Fibroblast of villous mesenchyme (primary cell): ENCODE measurements at places on chromosomes 5 and 9. TPM values are rescaled to one million over a fixed set of nuclear protein-coding genes. Genes with fewer than 3 reads are reported as not detected.

DNA sequence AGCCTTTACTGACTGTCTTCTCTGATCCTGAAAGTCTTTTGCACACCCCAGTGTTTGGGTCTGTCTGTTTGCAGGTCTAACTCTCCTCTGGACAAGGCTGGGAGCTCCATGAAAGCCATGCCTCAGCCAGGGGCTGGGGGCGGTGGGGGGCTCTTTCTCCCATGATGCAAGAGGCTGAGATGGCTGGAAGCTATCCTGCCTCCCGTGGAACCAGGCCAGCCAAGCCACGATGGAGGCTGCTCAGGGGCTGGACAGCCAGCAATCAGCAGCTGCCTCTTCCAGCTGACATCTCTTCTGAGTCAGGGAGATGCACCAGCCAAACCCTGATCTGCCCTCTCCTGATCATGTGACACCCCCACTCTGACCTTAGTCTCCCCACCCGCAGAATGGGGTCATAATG lies 154.0 kb downstream of the BARX1 start:
- DNase-seq: no peak

CFAP157 gene
- total RNA-seq: under 0.01 TPM in 2 replicates

DUSP1 gene
- total RNA-seq: 98.2 and 246 TPM in 2 replicates

DNA sequence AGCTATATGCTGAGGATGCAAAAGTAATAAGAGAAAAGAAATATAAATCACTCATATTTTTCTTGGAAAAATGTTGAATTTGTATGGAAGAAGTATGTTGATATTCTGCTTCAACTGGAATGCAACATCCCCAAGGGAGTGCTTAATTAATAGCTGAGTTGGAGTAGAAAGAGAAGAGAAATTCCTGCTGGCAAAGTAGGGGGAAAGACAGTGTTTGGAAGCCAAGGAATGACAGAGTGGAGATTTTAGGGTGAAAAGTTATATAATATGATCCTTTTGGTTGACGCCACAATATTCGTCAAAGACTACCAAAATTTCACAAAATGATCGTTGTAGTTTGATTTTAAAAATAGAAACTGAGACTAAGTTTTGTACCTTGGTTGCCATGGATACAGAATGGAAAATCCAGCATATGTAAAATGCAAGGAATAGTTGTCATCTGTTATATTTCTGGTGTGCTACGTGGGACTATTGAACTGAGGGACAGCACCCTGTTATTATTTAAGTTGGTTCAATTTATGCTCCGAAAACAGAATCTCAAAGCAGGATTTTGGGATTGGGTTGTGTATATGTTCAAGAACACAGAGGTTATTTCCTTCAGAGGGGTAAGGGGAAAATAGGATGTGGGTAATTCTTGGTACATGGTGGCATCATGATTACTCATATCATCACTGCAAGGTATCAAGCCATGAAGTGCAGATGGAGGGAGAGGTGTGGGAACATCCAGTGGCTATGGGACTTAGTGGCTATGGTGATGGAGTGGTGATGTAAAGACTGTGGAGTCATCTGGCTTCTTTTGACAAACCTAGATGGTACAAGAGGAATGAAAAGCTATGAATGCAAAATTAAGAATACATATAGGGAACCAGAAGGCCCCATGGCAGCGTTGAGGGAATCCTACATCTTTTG lies 61.0 kb downstream of the SUB1 start:
- no peak for DNase-seq

REEP2 gene
- 13.0 and 16.4 TPM in 2 replicates for total RNA-seq

AJM1 gene
- 0.86 and 1.3 TPM in 2 replicates for total RNA-seq

- no peak for DNase-seq
Observed at GRCh38 chr5:36393656-36394428, 92.1 kb upstream of the RANBP3L start.

PCSK5 gene
- 1.7 and 2.3 TPM in 2 replicates for total RNA-seq

FOXD4L5 gene
- total RNA-seq: under 0.01 TPM in 1 of 2 replicates, not detected in the other

GRCh38 chr9:82891321-82891720 lies 171.6 kb downstream of the RASEF start:
- DNase-seq: no peak

- DNase-seq: peak; percentile 99
Observed at GRCh38 chr5:78294248-78295034, at the start of gene AP3B1. TSS of gene AP3B1 (minus strand) at chr5:78294698. CDS start at chr5:78294579, 119 bp downstream.

- peak; percentile 51 for DNase-seq
Observed at GRCh38 chr9:121700165-121700831, 48.9 kb downstream of the DAB2IP start.

DNA sequence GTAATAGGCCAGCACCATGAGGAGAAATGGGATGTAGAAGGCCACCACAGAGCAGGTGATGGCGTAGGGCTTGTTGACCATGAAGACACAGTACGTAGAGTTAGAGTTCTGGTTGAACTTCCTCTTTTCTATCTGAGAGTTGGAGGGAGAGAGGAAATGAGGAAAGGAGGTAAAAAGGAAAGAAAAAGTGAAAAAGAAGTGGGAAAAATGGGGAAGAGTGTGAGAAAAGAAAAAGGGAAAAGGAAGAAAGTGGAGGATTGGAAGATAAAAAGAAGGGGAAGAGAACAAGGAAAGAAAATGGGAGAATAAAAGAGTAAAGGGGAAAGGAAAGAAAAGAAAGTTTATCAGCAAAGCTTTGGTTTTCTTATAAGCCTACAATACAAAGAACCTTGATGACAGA lies 126.1 kb downstream of the FBXO38 start:
- DNase-seq: no peak

DNA sequence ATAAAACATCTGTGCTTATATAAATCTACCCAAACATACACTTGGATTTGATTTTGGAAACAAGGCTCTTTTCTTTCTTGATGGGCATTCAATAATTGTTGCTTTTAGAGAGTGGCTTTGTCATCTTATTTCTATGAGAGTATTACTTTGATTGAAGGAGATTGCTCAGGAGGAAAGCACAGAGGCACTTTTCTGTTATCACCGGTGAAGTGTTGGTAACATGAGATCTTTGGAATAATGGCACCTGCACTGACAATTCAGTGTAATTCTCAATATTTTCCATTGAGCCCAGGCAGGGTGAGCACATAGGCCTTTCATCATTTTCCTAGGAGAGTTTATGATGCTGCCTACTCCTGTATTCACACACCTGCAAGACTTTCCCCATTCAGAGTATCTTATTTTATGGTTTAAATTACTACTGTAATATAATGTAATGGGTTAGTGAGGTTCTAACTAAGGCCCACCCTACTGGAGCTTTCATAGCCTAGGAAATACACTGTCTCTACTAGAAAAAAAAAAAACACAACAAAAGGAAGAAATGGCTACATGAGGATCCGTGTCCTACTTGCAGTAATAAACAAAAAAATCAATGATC lies 244.3 kb downstream of the DENND1A start:
- no peak for DNase-seq

- DNase-seq: no peak
Observed at GRCh38 chr5:169164481-169164925, 136.4 kb downstream of the SLIT3 start.

IFNA13 gene
- total RNA-seq: not detected in 2 replicates

GRCh38 chr9:98867429-98868168 lies 60.1 kb downstream of the GALNT12 start:
- peak; percentile 98 for DNase-seq

HSPB3 gene
- total RNA-seq: 1.7 and 6.1 TPM in 2 replicates

DNA sequence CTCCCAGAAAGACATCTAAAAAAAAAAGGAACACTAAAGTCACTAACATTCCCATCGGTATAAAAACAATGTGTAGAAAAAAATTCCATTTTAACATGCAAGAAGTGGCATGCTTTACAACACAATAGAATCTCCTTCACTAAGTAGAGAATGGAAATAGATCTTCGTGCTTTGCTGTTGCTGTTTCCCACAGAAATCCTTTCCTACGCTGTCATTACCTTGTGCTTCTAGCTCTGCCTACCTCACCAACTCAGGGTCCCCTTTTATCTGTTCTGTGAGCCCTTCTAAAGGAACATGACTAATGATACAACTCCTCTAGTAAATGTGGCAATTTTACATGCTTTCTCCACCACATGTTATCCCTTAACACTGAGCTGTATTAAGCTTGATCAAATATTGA lies 202.9 kb downstream of the MCTP1 start:
- DNase-seq: peak; percentile 54

CER1 gene
- total RNA-seq: not detected in 2 replicates

- DNase-seq: no peak
Observed at GRCh38 chr9:84917366-84918070, 248.0 kb downstream of the NTRK2 start.

GRCh38 chr9:76374783-76375559 lies 19.3 kb downstream of the RFK start:
- DNase-seq: peak; percentile 98
